Posterior vena cava (tissue), 2 donors: ENCODE measurements at places on chromosomes 3 and 15.

DNA sequence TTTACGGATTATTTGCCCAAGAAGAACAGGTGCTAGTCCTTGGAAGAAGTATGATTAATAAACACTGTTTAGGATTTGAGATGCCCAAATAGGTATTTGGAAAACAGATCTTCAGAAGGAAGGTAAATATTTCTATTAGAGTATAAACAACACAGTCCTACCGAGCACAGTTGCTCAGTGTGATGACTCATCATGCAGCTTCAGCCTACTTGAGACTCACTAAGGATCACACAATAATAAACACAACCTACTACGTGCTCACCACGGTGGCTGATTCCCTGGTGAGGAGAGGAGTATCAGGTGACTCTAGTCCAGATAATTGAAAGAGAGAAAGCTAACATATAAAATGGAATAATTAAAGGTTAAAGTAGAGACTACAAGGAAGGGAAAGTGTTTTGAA, 72.0 kb downstream of the PDZRN3 start:
- no peak for DNase-seq

- DNase-seq, result no peak
These were observed 15.8 kb downstream of the ABHD17C start for GRCh38 chr15:80710635-80711554.

DNA sequence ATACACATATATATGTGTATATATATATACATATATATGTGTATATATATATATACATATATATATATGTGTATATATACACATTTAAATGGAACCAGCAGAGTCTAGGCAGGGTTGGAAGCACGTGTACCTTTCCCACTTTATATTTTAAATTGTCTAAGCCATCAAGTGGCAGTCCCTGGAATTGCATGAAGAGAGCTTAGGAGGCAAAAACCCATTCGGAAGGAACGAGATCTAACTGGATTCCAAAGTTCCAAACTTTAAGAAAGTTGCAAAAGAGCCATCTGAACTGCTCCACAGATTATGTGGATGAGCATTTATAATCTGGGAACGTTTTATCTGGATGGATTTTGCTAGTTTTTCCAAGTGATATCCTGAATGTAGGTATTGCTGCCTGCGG, 186.5 kb downstream of the FOXP1 start:
- DNase-seq, result no peak

DNA sequence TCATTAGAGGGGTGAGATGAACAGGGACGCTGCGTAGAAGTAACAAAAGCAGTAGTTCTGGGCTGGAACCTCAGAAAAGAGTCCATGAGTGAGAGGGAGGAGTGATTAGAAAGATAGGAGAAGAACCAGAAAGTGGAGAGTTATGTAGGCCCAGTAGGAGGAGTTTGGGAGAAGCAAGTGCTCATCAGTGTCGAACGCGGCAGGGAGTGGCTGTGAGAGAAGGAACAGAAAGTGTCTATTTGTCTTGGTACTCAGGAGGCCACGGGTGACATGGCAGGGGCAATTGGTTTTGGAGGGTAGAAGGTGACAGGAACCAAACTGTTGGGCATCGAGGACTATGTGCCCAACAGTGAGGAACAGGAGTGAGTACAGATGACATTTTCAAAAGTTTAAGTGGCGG, 1.3 kb upstream of the INSYN1 start:
- no peak for DNase-seq

GRCh38 chr3:158918008-158918407, 116.2 kb downstream of the MFSD1 start:
- no peak for DNase-seq

DNA sequence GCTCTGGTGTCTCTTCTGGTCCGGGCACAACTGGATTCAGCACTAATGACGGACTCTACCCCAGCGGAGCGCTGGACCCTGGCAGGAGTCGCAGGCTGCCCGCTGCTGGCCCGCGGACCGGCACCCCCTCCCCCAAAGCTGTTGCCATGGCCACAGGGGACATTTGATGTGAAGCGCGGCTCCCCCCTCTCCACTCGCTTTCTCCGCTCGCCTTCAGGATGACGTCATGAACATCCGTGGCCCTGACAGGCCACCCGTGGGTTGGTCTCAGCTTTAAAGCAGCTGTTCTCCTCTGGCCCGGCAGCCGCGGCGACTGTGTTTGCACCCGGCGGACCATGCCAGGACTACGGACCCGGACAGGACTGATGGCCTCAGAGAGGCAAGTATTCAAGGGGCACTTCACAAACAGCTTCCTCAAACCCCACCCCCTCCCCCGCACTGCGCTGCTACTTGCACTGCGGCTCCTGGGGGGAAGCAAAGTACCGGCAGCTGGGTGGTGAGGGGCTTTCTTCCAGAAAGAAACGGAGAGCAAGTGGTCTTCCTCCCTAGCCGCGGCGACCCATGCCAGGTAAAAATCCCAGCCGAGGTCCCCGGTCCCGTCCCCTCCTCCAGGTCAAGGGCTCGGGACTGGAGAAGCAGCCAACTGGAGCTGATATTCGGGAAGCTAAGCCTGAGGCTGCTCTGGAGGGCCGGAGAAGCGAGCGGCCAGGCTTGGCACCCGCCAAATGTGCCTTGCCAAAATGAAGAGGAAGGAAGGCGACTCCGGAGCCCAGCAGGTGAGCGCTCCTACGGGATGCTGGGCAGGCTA, 16.6 kb upstream of the AEN start:
- no peak for DNase-seq

- no peak for DNase-seq
These were observed 89.7 kb upstream of the FHIT start for GRCh38 chr3:61340931-61341461.
